Fibroblast of upper back skin (primary cell): ENCODE measurements at places on chromosomes 2 and 18.

DNA sequence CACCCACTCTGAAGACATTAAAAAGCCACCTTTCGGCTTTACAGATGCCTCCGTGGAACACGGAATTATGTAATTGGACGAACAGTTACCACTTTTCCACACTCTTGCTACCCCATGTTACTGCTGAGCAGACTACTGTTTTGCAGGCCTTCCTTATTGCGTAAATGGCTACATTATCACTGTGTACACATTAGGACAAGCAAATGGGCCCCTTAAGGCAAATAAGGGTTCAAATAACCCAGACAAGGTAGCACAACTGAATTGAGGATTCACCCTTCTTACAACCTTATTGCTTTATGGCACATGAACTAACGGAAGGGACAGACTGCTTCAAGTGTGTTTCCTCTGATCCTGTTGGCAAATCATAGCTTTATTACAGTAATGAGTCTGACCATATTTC is 832.2 kb upstream of the FANCL start:
- no peak for DNase-seq

DNA sequence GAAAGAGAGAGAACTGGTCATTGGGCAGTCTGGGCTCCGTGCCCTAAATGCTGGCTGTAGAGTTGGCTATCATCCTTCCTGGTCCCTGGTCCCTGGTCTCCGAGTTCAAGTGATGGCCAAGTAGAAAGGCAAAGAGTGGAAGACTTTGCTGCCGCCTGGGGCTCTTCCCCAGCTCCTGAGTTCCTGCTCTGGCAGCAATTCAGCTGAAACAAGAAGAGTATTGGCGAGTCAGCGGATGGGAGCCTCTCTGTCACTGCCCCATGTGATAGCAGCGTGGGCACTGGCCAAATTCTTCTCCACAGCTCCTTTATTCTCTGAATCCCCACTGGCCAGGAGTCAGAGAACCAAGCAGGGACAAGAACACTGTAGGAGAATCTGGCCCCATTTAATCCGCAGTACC is 351.0 kb upstream of the POU3F3 start:
- DNase-seq: no peak

DNA sequence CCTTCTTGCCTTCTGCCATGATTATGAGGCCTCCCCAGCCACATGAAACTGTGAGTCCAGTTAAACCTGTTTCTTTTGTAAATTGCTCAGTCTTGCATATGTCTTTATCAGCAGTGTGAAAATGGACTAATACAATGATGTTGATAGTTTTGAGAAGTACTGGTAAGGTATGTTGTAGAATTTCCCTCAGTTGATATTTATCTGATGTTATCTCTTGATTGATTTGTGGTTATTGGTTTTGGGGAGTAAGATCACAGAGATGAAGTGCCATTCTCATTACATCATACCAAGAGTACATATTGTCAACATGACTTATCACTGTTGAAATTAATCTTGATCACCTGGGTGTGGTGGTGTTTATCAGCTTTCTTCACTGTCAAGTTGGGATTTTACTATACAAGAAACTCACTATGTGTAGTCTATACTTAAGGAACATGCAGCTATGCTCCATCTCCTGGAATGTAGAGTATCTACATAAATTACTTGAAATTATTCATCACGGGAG is 5.1 kb upstream of the SPAG16 start:
- DNase-seq: no peak

GRCh38 chr18:811182-811891 is 705 bp downstream of the YES1 start:
- DNase-seq: peak; percentile 9

GRCh38 chr2:101998896-101999789 is 7.4 kb downstream of the IL1R2 start:
- DNase-seq: no peak

DNA sequence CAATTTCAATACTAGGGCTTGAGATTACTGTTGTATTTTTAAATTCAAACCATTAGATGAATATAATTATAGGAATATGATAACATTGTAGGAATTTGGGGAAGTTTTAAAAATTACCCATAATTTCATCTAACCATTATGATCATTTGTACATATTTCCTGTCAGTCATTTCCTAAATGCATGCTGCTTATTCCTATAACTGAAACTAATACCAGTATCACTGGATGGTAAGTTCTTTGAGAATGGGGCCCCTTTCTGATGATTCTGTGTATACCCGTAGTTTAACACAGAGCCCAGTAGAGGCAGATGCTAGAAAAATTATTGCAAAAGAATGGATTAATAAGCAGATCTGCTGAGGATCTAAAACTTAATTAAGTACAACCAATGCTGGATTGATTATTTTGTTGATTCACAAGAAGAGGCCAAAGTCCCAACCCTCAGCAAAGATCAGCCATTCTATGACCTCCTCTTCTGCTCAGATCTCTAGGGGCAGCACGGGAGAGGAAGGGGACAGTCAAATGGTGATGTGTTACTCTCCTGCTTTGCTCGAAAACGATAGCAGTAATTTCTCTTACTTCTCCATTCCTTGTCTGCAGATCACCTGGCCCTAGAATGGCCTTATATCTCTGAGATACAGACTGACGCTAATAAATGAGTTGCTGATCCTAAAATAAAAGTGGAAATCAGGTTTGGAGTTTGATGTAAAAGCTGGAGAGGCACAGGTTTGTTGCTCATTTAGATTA is 69.5 kb upstream of the PELI1 start:
- no peak for DNase-seq

DNA sequence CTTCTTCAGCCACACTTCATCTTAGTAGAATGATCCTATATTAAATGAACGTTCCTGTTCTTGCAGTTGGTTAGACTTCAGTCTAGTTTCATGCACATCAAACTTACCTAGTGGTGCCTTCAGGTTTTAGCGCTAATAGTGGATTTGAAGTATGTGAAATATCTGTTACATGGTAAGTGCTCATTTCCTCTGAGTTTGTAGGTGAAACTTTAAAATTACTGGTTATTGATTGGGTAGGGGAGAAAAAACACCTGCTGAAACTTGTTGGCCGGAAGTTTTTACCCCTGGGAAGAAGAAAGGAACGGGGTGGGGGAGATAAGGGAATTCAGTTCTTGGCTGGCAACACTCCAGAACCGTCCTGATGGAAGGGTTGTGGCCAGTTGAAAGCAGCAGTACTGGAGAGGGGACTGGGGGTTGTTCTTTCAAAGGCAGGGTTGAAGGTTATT is 112.8 kb downstream of the SPTBN1 start:
- DNase-seq: no peak

DNA sequence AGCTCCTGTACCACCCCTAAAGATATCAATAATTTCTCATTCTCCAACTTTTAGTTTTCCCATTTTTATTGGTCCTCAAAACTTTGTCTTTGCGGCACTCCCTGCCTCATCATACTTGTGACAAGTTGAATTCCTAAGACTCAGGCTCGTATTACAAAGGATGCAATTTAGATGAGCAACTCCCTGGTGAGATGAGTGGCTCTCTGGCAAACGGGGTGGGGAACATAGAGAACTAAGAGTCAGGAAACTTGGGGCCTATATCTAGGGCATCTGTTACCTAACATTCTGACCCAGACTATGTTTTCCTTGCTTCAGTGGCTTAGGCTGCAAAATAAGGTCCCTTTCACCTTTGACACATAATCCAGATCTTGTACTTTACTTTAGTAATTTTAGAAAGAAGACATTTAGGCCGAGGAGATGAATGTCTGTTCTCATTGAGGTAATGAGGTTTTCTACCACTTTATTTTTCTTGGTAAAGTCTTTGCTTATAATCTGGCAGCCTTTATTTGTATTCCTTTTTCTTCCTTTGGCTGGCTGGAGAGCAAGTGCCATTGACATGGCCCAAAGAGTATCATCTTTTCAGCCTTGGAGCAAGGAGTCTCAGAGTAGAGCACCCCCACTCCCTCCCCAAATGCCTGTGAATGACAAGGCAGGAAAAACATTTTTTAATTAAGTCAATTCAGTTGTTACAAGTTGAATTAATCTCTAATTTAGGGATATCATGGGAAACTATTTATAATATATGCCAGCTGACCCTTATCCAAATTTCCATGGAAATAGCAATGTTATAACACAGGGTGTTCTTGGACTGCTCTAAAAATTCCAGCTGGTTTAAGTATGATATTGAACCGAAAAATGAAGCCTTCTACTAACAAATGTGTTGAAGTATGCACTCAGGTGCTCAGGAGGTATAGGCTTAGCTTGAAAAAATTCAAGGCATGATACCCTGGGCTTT is 15.2 kb downstream of the TSPYL6 start:
- peak; percentile 67 for DNase-seq

DNA sequence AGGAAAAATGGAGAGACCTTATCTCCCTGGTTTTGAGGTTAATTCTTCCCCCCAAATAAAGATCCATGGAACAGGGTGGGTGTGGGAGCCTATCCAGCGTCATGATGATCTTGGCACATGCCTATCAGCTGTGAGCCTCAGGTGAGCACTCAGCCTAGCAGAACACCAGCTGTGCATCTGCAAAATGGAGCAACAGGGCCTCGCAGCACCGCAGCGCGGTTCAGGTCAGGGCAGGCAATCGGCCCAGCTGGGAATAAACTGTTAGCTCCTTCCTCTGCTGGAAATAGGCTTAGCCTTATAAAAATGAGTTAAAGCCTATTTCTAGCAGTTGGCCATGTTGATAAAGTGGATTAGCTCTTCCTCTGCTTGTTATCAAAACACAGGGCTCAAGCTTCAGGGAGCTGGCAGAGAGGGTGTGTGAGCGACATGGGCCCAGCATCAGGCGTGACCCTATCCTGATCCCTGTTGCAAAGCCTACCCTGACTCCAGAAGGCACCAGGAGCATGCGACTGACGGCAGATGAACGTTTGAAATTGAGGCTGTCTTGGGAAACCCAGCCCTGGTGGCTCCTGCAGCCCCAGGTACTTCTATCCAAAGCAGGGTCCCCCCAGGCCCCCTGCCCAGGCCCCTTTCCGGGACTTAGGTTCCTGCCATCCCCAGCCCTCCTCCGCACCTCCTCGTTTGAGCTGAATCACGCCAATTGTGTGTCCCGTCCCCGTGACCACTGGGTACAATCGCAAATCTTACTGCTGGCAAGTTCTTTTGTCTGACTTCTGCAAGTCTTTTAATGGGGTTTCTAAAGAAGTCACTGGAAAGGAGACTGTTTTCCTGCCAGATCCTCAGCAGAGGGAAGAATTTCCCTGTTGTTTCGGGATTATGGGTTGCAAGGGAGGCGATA is 35.4 kb downstream of the ARHGEF4 start:
- no peak for DNase-seq

DNA sequence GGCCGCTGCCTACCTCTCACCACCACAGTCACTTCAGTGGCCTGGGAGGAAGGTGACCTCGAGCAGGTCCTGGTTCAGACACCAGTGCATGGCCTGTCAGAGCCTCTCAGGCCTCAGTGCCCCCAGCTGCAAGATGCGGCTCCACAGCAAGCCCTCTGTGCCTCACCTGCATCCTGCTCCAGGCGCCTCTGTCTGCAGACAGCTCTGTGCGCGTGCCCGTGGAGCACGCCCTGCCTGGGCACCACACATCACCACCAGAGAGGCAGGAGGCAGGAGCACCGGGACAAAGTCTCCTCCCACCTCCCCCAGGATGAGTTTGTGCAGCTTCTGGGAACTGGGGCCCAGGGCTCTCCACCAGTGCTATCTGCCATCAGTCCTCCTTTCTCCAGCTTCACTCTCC is 98.7 kb downstream of the TFCP2L1 start:
- no peak for DNase-seq

- DNase-seq: no peak
These were observed 2.3 kb downstream of the MEIS1 start for GRCh38 chr2:66437109-66437690.

DNA sequence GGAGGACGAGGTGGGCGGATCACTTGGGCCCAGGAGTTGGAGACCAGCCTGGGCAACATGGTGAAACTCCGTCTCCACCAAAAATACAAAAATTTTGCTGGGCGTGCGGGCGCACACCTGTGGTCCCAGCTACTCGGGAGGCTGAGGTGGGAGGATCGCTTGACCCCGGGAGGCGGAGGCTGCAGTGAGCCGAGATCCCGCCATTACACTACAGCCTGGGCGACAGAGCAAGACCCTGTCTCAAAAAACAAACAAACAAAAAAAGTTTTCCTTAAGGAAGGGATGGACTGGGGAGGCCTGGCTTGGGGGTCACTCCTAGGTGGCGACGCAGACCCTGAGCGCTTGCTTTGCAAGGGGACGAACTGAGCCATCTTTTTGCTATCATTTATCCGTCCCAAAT is 882 bp downstream of the PLA2R1 start:
- DNase-seq: no peak

DNA sequence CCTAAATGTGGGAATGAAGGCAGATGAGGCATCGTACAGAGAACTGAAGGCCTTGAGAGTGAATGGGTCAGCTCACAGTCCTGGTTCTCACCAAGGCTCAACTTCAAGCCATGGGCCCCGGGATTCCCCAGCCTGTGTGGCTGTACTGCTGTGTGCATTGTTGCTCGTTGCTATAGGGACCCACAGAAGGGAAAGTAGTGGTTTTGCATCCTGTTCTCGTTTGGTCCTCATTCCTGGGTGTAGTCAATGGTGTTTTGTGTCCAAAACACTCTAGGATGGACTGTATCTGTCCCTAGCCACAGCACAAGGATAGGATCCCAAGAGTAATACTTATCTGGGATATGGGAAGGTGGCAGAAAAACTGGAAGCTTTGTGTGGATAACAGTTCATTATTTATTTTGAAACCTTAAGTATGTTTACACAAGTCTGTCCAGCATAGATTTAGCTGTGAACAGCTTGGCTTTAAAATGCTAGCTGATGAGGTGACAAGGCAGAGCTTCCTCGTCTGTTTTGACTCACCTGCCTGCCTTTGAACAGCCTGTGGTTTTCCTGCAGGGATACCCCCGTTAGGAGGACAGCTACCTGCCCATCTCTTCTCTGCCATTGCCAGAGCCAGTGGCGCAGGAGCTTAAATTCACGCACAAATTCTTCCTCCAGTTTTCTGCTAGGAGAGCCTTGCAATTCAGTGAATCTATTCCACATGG is 85.0 kb downstream of the WDSUB1 start:
- no peak for DNase-seq

- DNase-seq: no peak
These were observed 1092.3 kb downstream of the BCL11A start for GRCh38 chr2:59461127-59461526.

DNA sequence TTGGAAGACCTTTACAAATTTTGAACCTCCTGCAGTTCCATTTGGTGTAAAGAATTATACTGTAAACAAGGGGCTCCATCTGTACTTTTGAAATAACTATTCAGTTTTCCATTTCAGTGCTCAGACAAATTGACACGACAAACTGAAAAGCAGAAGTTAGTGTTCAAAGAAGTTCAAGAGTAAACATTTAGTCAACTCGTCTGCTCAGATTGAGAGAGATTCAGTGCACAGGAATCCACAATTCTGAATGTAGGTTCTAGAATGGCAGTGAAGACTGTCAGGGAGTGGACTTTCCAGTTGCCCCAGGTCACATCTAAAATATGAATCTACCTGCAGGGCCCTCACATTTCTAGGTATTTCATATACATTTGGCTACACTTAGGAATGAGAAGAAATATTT is 322.3 kb upstream of the TCF4 start:
- no peak for DNase-seq

- DNase-seq: no peak
These were observed 42.5 kb downstream of the DAPL1 start for GRCh38 chr2:158837645-158838044.

DNA sequence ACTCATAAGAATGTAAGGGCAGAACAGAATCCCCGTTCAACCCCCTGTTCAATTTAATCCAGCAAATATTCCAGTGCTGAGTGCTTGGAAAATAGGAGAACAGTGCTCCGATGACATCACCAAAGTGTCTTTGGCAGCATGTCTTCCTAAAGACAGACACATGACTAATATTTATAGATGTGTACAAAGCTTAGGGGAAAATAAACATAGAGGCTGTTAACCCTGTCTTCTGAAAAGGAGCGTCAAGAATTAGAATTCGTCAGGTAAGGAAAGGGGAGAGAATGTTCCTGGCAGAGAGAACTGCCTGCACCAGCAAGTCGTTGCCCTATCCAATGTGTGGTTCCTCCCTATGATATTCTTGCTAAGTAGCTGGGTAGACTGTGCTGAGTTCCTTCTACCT is 72.7 kb downstream of the PLB1 start:
- no peak for DNase-seq
